Neural crest cell (in vitro differentiated cells): ENCODE measurements at places on chromosomes 12 and 14. TPM values are rescaled to one million over a fixed set of nuclear protein-coding genes. Genes with fewer than 3 reads are reported as not detected.

DNA sequence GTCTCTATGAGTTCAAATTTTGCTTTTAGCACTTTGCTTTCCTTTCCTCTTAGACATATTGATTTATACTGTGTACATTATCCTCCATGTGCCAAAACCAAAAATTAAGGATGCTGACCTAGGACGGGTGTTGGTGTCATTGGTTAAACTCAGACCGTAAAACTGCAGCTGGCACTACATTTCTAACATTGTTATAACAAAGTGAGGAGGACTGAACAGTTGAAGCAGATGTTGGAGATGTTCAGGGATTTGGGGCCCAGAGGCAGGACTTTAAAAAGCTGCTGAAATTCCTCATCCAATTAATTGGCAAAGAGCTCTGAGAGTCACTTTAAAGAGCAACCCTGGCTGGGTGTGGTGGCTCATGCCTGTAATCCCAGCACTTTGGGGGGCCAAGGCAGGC lies 72.4 kb downstream of the TMTC1 start:
- DNase-seq = no peak

DNA sequence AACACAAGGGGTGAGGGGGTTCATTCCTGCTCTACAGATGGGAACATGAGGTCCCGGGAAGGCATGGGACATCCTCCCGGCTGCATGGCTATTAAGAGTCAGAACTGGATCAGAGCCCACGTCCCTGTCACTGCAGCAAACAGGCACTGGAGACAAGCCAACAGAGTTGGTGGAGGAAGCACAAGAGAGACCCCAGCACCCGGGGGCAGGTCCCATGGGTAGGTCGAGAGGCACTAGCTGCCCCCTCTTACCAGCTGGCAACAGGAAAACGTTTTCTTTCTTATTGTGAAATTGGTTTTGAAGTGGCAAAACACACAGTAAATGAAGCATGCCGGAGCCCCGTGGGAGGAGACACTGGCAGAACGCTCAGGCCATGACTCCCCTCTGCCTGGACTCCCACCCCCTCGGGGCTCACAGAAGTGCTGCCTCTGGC lies 43.6 kb downstream of the SYNE3 start:
- DNase-seq = no peak

Gene SERPINA1
- total RNA-seq = not detected in 2 replicates

Gene TAS2R8
- not detected in 2 replicates for total RNA-seq
